ENCODE measurements at places on chromosomes 1 and 21. TPM values are rescaled to one million over a fixed set of nuclear protein-coding genes. Genes with fewer than 3 reads are reported as not detected.

Gene S100A3
- 0.50 TPM for total RNA-seq

Gene SNRPE
- total RNA-seq = 65.1 TPM

Gene TRIM58
- total RNA-seq = 0.06 TPM

Gene PRAMEF14
- total RNA-seq = not detected

Gene PPIAL4G
- total RNA-seq = not detected

Gene MATN1
- total RNA-seq = 0.13 TPM

Gene BCAR3
- 42.3 TPM for total RNA-seq

Gene PGLYRP4
- total RNA-seq = not detected

Gene XPR1
- 32.7 TPM for total RNA-seq

Gene BTBD19
- total RNA-seq = 2.1 TPM

Gene PRKAA2
- 2.5 TPM for total RNA-seq
